Activated T-cell treated with anti-CD3 and anti-CD28 coated beads for 48 hours (primary cell): ENCODE measurements at places on chromosomes 13 and 19.
A peak's percentile ranks its signal among the peaks of the same experiment; 100 is the strongest.

GRCh38 chr19:4988770-4989251 lies 19.9 kb downstream of the KDM4B start:
- DNase-seq, result no peak

- DNase-seq, result no peak
Observed at GRCh38 chr19:9144920-9145319, 4.7 kb downstream of the ZNF317 start.

GRCh38 chr19:46495786-46496099 lies at the start of gene PNMA8B:
PNMA8B (minus strand) TSS chr19:46495867; CDS start chr19:46495465, 402 bp downstream.
- no peak for DNase-seq

- DNase-seq, result peak; percentile 71
Observed at GRCh38 chr19:8578642-8579265, 1.5 kb upstream of the MYO1F start.

GRCh38 chr13:67120872-67121531 lies 109.1 kb downstream of the PCDH9 start:
- DNase-seq, result no peak
